Stimulated activated CD4-positive, alpha-beta T cell treated with anti-CD3 and anti-CD28 coated beads, TNF-alpha, amount 100 ng/mL, for 24 hours (primary cell): ENCODE measurements at places on chromosomes 7 and 10.

GRCh38 chr7:134502463-134503371, 24.6 kb upstream of the AKR1B10 start:
- DNase-seq, result no peak

- no peak for DNase-seq
Measured at GRCh38 chr7:81626008-81626407, 143.8 kb downstream of the HGF start.

DNA sequence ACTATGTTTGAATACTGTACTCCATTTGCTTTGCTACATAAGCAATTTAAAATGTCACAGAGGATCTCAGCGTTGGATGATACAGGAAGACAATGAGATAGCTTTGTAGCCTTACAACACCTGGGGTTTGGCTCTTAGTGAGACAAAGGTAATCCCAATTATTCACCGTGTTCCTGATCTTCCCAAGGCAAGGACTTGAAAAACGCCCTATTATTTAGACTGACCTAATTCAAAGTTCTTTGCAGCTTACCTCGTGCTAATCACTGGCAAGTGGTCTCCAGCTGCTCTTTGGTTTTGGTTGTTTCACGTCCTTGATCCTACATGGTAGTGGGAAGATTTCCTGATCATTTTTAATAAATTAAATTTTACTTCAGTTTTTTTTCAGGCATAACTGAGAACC, 23.0 kb upstream of the C7orf33 start:
- DNase-seq, result no peak

DNA sequence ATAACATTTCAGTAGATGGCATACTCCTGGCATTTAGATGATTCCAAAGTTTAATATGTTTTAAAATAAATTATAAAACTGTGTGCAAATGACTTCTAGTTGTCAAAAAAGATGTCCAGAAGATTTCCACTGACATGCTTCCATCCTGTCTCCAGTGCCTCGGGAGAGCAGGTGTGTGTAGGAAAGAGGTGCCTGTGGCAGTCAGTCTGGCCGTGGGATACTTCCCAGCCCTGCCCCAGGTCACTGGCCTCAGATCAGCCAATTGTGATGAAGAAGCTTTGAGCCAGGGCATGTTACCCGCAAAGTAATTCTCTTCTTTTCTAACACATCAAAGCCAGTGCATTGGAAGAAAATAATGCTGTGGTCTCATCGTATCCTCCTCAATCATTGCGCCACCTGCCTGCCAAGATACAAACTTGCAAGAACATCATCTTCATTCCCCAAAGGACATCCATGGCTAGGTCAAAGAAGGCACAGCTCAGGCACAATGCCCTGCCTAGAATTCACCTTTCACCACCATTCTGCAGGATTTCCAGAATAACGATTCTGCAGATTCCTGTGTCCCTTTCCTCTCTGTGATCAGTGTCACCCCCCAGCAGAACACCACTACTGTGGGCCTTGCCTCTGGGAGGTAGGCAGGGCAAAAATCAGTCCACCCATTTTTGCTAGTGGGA, 6.3 kb upstream of the KCNMA1 start:
- DNase-seq, result no peak

GRCh38 chr10:131563411-131563810, 251.9 kb upstream of the TCERG1L start:
- no peak for DNase-seq

- no peak for DNase-seq
Measured at GRCh38 chr10:44897049-44897448, 14.1 kb upstream of the TMEM72 start.

DNA sequence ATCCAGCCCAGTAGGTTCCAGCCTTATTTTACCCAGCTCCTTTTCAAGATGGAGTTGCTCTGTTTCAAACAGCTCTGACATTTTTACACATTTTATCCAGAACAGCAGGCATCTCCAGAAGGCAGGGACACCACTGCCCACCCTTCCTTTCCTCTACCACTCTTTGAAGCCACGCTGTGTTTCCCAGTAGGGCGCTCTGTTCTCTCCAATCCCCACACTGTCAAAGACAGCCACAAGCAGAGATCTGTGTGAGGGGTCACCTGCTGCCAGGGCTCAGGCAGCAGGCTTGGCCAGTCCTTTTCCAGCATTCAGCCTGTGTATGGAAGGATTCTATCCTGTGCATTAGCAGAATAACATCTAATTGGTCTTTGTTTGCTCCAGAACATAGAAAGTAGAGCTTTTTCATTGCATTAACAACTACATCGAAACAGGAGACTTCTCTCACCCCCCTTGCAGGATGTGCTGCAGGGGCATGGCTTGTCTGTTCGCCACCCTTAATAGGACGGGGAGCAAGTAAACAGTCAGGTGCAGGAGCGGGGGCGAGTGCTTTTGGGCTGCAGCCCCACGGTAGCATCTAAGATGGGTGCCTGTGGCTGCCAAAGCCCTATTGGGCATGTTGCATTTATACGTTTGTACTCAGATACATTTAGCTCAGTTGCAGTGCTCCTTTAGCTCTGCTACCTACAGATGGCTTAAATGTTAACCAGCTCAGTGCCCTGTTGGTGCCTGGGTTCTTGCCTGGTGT, 326.1 kb downstream of the GALNT17 start:
- DNase-seq, result no peak

DNA sequence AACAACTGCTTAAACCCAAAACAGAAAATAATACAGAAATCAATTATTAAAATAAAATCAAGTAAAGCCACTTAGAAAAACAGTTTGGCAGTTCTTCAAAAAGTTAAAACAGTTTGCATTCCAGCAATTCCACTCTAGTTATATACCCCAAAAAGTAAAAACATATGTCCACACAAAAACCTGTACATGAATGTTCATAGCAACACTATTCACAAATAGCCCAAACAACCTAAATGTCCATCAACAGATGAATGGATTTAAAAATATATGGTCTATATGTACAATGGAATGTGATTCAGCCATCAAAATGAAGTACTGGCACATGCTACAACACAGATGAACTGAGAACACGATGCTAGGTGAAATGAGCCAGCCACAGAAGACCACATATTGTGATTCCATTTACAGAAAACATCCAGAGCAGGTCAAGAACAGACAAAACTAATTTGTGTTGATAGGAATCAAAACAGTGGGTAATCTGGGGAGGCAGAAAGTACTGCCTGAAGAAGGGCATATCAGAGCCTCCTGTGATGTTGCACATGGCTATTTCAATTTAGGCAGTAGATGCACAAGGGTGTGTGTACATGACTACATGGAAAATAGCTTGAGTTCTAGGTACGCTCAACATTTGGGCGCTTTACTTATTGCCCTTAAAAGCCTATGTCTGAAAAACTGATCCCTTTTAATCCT, 66.3 kb downstream of the CYTH3 start:
- no peak for DNase-seq

GRCh38 chr10:29616542-29616941, 18.2 kb downstream of the SVIL start:
- no peak for DNase-seq

DNA sequence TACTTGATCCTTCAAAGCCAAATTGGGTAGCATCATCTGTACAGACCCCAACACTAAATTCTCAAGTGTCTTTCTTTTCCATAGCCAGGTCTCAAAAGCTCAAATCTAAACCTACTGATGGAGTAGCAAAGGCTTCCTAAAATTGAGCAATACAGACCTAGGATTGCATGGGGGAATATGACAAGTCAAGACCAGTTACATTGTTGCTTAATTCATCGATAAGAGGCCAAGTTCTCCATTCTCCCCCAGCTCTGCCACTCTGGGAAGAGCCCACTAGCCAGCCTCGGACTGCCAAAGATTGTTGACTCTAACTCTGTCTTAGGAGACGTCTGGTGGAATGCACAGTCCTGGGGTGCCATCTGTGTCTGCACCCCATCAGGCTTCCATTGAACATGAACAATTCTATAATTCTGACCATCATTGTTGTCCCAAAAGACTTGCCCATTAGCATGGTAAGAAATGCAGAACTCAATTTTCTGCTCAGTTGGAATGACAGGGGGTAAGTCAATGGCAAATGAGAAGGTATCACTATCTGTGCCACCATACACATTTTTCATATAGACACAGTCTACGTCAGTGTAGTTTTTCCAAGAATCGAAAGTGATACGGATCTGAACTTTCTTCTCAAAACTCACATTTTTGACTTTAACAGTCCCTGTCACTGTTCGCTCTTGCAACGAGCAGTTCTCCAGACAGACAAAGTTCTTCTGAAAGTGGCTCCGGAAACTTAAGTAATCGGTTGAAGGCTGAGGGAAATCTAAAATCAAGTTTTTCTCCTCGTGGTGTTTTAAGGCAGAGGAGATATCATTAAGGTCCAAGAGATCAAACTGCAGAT, 2.9 kb downstream of the PPP1R3C start:
- DNase-seq, result no peak

GRCh38 chr10:121185816-121186455, 334.8 kb downstream of the WDR11 start:
- no peak for DNase-seq

DNA sequence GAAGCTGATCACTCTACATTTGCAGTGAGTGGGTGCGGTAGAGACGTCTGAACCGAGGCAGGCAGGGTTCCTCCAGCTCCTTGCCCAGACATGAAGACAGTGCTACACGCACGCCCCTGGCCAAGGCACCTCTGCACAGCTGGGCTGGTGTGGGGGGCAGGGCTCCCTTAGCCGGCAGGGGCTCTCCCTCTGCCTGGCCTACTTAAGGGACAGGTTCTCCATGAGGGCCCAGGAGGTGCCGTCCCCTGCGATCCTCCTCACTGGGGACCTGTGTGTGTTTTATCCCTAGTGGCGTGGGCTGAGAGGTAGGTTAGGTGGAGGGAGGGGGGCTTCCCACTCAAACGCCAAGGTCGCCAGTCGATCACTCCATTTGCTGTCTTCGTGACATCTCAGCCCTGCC, 35.3 kb downstream of the IL15RA start:
- no peak for DNase-seq

DNA sequence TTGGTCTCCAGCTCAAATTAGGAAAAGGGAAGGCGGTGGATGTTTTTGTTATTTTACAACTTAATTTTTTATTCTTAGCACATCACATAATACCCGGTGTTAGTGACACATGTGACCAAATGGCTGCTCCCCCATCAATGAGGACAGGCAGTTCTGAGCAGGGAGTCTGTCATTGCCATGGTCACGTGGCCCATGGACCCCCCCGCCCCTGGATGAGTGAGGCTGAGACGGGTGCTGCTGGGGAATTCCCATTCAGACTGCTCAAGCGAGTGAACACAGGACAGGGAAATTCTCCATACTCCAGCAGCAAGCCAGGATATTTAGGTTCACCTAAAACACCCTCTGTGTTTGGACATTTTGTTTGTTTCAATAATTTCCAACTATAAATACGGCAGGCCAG, 34.7 kb upstream of the SLC35B4 start:
- DNase-seq, result no peak

DNA sequence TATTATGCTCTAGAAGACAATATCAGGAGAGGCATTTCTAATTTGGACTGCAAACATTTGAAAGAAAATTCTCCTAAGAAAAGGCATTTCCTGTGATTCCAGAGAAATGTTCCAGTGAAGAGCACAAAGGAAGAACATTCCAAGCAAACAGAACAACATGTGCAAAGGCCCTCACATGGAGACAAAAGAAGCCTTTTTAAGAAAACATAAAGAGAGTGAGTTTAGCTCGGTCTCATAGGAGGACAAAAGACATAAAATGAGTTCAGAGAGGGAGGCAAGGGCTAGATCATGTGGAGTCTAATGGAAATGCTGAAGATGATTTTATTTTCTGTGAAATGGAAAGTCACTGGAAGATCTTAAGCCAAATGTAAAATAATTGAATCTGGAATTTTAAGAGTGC, 269.8 kb upstream of the HGF start:
- DNase-seq, result no peak

DNA sequence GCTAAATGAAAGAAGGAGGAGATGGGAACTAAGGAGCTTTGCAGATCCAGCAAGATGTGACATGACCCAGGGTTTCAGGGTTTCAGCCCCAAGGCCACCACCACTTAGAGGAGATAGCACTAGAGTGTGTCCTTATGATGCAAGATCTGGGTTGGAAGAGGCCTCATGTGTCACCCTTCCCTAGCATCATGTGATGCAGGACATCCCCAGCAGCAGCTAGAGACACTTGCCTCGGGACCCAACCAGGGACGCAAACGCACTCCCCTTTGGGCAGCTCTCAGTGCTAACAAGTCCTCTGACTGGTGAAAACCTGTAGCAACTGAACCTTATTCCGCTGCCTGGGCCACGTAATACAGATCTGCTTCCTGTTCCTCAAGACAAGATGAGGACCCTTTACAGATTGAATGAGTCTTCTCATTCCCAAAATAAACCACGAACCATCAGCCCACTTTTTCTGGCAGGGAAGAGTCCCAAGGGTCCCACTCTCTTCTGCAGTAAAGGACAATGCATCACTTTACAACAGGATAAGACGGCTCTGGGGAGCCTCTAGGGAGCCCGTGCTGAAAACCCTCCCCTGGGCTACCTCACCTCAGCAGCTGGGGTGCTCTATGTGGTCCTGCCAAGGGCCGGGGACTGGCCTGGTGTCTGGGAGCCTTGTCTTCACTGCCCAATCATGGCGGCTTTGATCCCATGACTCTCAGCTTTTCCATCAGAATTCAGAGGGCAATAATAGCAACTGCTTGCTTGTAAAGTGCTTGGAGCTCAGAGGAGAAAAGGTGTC, 44.8 kb upstream of the GDF10 start:
- no peak for DNase-seq

GRCh38 chr7:146876411-146876810, 759.8 kb downstream of the CNTNAP2 start:
- no peak for DNase-seq

DNA sequence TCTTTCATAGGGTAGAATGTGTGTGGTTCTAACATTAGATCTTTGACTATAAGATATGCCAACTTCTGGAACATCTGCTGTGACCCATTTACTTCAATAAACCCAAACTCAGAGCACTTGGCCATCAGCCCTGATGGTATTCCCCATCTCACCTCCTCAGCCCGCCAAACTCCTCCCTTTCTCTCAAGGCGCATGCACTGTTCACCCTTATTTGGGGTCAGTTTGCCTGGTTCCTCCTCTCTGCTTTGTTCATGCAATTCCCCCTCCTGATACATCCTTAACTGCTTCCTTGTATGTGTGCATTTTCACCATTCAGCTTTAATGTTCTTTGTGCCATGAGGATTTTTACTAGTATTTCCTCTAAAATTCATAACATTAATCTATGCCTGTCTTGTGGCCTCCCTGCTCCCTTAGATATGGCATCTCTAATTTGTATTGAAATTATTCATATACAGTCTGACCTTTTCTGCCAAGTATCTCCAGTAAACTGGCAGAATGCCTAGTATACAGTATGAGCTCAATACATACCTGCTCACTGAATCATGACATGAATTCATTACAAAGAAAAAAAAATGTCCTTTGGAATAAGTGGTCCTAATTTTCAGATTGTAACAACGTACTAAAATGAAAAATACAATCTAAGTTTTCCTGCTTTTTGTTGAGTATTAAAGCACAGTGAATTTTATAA, 336.8 kb upstream of the IGFBP3 start:
- no peak for DNase-seq

DNA sequence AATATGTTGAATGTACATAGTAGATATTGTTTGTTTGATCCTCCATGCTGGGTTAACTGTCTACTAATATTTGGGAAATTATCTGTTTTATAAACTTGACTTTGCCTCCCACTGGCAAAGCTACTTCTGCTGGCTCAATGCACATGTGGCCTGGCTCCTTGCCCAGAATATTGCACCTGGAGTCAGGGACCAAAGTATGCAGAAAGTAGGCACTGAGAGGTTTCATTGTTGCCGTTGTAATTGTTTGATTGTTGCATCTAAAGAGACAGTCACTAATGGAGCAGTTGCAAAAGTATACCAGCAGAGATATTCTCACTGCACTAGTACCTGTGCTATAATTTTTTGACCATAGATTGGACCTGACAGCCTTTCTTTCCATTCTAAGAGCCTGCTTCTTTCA, 137.8 kb upstream of the CNTNAP2 start:
- DNase-seq, result no peak
